T-helper 2 cell (primary cell): ENCODE measurements at places on chromosomes 4 and X.
A peak's percentile ranks its signal among the peaks of the same experiment; 100 is the strongest.

- no peak for DNase-seq
Observed at GRCh38 chrX:73930300-73930699, 367.3 kb downstream of the CHIC1 start.

- DNase-seq = no peak
Observed at GRCh38 chr4:109931318-109931717, 18.6 kb downstream of the EGF start.

DNA sequence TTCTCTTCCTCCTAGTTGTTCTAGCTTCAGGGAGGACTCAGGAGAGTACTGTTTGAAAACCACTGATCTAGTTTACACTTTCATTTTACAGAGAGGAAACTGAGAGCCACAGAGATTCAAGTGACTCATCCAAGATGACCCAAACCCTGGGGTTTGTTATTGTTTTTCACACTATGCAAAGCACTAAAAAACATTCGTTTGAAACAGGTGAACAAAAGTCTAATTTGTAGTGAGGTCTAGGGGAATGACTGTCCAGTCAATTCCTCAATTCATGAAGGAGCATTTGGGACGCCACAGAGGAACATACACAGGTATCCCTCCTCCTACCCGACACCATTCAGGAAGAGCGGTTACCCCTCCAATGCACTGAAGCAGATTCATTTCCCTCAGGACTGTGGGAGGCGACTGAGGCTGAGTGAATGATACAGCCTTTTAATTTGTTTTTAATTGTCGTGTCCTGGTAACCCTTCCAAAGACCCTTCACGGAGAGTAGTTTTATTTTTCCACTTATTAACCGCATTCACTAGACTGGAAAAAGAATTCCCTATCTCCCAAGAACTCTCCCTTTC, 30.3 kb downstream of the TLR10 start:
- DNase-seq = no peak

DNA sequence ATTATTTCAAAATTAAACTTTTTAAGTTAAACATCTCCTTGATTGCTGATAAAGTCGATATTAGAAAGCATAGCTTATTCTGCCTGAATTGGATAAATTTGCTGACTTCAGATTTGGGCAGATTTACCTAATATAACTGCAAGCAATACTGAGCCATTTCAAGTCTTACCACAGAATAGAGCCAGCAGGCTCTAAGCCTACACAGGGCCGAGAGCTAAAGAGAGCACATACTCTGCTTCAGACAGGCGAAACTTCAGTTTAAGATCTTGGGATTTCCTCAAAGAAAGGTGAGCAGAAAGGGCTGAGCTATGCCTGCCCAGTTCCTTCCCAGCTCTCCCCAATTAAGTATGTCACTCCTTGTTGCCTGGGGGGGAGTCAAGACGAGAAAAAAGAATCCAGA, 240.6 kb upstream of the NOCT start:
- DNase-seq = no peak

DNA sequence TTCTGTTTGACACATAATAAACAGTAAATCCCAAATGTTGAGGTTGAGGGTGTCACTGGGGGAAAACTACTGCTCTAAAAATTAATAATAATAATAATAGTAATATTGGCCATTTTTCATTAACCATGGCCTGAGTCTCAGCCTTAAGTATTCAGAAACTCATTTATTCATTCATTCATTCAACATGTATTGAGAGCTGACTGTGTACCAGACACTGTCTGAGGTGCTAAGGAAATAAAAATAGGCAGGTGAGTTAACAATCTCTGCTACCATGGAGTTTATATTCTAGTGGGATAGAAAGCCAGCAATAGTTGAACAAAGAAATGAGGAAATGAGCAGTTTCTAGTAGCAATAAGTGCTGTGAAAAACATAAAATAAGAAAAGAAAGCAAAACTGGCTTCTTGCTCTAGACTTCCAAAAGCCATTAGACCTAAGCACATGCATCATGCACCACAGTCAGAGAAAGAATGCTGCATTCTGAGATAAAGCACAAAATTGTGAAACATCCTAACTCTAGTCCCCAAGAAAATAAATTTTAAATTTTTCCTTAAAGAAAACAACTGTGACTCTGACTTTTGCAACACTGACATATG, 278.7 kb downstream of the RCHY1 start:
- no peak for DNase-seq

GRCh38 chr4:76738086-76738931, 159.6 kb downstream of the SOWAHB start:
- no peak for DNase-seq

DNA sequence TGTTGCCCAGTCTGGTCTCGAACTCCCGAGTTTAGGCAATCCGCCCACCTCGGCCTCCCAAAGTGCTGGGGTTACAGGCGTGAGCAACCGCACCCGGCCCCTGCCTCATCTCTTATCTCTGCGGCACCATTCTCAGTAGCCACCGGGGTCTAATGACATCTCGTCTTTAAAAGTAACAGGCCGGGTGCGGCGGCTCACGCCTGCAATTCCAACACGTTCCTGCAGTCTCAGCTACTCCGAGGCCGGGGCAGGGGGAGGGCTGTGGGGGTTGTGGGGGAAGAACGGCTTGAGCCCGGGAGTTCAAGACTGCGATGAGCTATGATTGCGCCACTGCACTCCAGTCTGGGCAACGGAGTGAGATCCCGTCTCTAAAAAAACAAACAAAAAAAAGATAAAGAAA, 28.8 kb downstream of the ING2 start:
- DNase-seq = no peak

DNA sequence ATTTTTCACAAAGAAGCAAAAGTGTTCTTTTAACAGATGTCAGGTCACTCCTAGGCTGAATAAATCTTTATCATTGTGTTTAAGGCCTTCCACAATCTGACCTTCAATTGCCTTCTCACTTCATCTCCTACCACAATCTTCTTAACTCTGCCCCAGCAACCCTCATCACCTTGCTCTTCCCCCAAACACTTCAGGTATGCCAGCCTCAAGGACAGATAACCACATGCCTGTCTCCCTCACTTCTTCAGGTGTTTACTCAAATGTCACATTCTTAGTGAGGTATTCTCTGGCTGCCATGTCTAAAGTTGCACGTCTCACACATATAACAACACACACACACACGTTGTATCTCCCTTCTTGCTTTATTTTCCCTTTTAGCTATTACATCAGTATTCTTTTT, 146.5 kb downstream of the ANKRD50 start:
- DNase-seq = no peak

DNA sequence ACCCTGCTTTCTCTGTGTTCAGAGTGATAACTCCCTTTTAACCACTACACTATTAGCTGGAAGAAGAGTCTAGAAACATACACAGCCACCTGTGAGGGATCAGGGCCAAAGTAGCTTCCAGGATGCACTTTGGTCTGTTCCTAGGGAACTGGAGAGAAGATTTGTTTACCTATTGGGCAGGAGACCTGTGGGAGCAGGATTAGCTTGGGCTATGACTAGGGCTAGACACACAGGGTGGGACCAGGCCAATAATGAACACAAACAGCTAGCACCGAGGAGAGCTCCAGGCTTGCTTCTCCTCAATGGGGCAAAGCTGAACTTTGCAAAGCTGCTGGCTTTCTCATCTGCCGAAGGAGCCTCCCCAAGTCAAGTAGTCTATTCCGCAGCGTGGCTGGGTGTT, 24.4 kb upstream of the MAP7D3 start:
- no peak for DNase-seq

DNA sequence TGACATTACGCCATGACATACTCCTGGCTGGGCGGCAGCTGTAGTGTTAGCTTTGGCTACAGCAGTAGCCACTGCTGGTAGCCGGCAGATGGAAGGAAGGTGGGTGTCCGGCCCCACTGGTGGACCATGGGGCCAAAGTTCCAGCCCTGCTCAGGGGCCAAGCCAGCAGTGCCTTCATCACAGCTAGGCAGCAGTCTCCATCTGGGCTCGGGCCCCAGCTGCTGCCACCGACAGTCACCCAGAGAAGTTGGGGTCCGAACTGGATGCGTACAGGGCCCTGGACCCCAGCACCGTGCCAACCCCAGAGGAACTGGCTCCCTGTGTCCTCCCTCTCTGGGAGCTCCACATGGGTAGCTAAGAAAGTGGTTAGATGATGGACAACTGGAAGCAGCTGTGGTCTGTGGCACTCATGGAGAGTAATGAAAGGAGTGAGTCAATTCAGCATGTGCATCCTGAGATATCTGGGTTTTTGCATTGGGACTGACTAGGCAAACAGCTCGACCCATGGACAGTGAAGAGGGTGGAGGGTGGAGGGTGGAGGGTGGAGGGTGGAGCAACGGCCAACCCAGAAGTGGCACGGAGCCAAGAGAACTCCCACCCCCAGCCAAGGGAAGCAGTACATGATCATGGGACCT, 366.6 kb upstream of the GRIA3 start:
- DNase-seq = no peak

DNA sequence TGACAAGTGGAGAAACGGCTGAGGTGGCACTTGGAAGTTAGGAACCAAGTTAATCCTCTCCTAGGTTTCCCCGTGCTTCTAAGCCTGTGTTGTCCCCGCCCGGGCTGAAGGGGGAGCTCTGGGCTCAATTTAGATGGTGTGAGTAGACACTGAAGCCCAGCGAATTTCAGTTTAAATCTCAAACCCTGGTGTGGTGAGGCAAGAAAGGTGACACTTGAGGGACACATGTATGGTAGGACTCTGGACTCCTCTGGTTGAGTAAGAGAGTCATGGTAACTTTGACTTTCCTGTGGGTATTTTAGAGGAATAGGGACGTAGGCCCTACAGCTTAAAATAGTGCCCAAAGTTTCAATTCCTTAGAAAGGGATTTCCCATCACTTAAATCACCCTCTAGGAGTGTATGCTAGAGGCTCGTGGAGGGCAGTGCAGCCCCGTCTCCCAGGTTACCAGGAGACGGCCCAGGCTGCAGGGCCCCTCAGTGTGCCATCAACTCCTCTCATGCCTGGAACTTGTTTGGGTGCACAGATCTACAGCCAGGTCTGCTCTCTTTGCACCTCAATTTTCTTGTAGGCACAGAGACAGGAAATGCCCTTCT, 24.0 kb downstream of the HAND2 start:
- peak; percentile 45 for DNase-seq

- DNase-seq = no peak
Observed at GRCh38 chr4:149370785-149371420, 444.7 kb downstream of the IQCM start.

GRCh38 chr4:6909970-6910339, 329 bp downstream of the TBC1D14 start:
- no peak for DNase-seq

DNA sequence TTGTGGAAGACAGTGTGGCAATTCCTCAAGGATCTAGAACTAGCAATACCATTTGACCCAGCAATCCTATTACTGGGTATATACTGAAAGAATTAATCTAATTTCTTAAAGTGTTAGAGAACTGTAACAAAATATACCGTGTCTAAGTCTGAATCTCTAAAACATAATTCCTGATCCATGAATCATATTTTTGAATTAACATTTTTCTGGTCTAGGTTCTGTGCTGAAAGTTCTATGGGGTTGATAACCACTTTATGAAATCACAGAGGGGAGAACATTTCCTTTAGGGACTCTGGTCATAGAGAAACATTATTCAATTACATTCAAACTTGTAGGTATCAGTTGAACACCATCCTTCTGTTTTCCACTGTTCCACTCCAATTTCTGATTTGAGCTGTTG, 91.9 kb upstream of the ETNPPL start:
- no peak for DNase-seq

DNA sequence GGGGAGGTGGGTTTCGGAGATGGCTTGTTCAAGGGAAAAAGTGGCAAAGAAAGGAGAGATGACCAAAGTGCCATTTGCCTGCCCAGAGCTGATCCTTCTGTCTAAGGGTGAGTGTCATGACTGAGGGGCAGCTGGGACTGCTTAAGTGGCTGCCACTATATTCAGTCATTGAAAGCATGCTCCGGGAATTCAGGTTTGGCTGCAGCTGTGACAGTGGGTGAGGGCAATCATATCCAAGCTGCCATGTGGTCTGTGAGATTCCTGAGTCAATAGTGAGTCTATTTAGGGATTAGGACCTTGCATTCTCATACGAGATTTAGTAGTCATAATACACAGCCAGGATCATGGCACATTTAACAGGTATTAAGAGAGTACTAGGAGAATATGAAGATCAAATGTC, 138.8 kb upstream of the BANK1 start:
- DNase-seq = no peak

- no peak for DNase-seq
Observed at GRCh38 chr4:77465271-77465670, 140.3 kb upstream of the CXCL13 start.

GRCh38 chrX:20141281-20142220, at the start of gene EIF1AX:
Gene EIF1AX, minus strand, starts transcription at chrX:20141838. Its CDS starts 198 bp downstream, at chrX:20141640.
- peak; percentile 86 for DNase-seq

DNA sequence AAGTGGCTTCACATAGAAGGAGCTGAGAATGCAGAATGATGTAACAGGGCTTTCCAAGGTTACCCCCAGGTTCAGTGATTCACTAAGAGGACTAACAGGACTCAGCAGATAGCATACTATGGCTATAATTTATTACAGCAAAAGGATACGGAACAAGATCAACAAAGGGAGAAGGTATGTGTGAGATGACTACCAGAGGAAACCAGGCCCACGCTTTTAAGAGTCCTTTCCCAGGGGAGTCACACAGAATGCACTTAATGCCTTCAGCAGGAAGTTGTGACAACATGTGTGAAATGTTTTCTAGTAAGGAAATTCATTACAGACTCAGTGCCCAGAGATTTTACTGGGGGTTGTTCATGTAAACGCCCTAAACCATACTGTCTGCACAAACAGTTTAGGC, 373.6 kb upstream of the MAGEB2 start:
- no peak for DNase-seq

GRCh38 chr4:69823481-69824186, 36.3 kb downstream of the SULT1E1 start:
- DNase-seq = peak; percentile 15

DNA sequence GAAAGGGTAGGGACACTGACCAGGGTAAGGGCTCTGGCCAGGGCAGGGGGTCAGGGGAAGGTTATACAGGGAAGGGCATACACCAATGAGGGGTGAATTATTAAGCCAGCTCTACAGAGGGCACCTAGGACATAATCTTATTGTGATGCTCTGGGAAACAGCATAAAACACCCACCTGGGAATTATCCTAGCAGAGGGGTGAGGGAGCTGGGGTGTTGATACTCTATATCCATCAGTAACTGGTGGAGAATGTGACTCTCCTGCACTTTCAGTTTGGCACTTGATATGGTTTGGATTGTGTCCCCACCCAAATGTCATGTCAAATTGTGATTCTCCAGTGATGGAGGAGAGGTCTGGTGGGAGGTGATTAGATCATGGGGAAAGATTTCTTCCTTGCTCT, 291.2 kb downstream of the ASMT start:
- no peak for DNase-seq
